ENCODE measurements at places on chromosomes 11 and 22.
A peak's percentile ranks its signal among the peaks of the same experiment; 100 is the strongest.

GRCh38 chr11:47130543-47130942 is 46.1 kb downstream of the ARFGAP2 start:
- no peak for DNase-seq

DNA sequence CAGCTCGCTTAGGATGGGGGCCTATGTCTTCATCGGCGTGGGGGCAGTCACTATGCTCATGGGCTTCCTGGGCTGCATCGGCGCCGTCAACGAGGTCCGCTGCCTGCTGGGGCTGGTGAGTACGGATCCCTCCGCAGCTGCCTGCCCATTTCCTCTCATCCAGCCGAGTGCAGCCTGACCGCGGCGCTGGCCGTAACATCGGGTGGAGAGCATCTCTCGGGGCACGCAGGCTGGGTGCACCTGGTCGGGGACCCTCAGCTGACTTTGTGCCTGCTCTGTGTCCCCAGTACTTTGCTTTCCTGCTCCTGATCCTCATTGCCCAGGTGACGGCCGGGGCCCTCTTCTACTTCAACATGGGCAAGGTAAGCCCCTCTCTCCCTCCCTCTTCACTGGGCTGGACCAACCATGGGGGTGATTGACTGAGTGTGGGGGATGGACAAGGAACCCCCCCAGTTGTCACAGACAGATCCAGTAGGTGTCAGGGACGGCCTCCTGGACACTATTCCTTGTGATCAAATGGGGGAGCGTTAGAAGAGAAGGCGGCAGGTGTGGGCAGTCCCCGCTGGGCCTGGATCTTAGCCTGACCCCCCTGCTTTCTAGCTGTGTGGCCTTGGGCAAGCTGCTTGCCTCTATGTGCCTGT is 39.7 kb downstream of the CD82 start:
- no peak for DNase-seq

- no peak for DNase-seq
Observed at GRCh38 chr11:100777736-100778135, 90.6 kb downstream of the ARHGAP42 start.

DNA sequence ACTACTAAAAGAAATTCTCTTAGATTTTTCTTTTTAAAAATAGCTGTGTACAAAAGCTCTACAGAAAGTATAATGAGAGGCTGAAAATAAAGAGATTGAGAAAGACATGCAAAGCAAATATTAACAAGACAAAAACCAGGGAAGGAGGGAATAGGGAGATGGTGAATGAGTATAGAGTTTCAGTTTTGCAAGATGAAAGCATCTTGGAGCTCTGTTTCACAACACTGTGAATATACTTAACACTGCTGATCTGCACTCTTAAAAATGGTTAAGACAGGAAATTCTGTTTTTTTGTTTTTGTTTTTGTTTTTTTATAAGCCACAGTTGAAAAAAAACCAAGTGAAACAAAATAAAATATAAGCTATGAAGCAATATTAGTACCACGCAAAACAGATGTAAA is 5.5 kb downstream of the TMEM218 start:
- no peak for DNase-seq

- no peak for DNase-seq
Observed at GRCh38 chr11:28269586-28269985, 161.4 kb downstream of the METTL15 start.

GRCh38 chr11:6604081-6604626 is 580 bp downstream of the ILK start:
- no peak for DNase-seq

DNA sequence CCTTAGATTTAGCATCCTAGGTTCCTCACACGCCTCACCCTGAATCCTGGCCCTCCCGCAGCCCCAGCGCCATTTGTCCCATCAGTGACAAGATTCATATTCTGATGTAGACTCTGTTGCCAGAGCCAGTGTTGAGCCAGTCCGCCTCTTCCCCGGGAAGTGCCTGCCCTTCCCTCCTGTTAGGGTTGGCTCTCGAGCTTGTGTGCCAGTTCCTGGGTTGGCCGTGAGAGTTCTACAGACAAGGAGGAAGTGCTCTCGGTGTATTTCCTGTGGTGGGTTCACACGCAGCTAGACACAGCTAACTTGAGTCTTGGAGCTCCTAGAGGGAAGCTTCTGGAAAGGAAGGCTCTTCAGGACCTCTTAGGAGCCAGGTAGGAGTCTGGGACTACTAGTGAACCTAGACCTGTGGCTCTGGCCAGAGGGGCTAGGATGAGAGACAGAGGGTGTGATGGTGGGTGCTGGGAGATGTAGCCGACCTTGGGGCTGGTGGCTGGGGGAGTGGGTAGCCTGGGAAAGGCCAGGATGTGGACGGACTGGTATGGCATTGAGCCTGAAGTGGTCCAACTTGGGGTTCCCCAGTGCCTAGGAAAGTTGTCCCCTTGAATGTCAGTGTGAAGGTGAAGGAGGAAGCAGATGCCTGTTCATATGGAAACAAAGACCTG is at the start of gene IL18BP:
IL18BP (plus strand) TSS at position 261 of the 662 bp plus-strand sequence. CDS start 1,076 bp downstream, outside the sequence.
- DNase-seq, result no peak

- DNase-seq, result no peak
Observed at GRCh38 chr11:27012234-27012921, 18.5 kb downstream of the FIBIN start.

DNA sequence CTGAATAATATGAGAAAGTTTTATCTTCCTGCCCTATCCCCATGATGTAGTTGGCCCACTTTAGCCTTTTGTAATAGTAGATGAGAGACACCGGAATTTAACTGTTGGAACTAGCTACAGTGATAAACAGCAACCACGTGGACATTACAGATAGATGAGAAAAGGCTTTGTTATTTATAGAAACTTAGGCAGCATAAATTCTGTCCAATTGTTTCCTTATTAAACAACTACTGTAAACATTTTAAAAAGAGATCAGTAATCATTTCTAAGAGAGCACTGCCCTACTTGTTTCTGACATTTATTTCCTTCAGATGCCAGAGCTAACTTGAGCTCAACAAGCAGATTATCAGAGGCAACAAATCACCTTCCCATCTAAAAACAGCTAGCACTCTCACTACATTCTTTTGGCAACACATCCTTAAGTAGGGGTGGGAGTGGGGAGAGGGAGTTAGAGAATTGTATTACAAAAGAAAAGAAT is 63.1 kb downstream of the SOX6 start:
- DNase-seq, result peak; percentile 58

- no peak for DNase-seq
Observed at GRCh38 chr11:45265969-45266675, 20.0 kb downstream of the SYT13 start.

DNA sequence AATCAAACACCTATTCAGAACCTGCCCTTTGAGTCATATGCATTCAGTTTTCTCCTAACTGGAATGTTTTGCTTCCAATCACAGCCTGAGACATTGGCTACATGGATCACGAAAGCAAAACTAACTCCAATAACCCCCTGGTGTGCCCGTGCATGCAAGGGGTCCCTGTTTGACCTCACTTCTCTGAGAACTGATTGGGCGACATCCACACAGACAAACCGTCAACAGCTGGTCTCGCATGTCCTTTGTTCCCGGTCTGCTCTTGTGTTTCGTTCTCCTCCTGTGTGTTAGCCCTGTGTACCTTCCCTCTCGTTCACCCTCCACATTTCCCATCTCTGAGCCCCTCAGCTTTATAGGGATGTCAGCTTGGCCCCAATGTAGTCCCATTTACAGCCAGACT is 67.2 kb upstream of the TTC12 start:
- DNase-seq, result no peak
